ENCODE measurements at places on chromosomes 2 and 18.

DNA sequence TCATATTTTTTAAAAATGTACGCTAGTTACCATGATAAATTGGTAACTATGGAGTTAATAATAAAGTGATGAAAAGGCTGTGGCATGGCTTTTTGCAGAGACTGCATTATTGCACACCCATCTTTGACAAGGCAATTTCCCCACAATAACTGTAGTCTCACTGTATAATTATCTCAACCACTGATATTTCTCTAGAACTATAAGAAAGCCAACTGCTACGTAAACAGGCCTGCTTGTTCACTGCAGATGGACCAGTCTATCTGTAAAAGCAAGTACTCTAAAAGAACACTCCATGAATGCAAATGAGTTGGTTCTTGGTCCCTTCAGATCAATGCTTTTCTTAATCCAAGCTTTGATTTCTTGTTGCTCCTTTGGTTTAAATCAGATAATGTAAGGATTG lies 218.7 kb downstream of the RBM43 start:
- no peak for DNase-seq

DNA sequence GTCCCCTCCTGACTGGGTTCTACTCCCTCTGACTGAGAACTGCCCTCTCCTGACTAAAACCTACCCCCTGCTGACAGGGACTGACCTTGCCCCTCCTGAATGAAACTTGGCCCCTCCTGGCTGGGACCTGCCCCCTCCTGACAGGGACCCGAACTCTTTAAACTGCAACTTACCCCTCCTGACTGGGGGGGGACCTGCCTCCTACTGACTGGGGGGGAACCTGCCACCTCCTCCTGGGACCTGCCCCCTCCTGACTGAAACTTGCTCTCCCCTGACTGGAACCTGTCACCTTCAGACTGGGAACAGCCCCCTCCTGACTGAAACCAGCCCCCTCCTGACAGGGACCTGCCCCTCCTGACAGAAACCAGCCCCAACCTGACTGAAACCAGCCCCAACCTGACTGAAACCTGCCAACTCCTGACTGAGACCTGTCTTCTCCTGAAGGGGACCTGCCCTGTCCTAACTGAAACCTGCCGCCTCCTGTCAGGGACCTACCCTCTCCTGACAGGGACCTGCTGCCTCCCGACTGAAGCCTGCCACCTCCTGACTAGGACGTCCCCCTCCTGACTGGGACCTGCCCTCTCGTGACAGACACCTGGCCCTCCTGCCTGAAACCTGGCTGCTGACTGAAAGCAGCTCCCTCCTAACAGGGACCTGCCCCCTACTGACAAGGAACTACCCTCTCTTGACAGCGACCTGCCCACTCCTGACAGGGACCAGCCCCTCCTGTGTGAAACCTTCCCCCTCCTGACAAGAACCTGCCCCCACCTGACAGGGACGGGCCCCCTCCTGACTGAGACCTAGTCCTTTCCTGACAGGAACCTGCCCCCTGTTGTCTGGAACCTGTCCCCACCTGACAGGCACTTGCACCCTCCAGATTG lies 87.1 kb downstream of the PXDN start:
- no peak for DNase-seq

DNA sequence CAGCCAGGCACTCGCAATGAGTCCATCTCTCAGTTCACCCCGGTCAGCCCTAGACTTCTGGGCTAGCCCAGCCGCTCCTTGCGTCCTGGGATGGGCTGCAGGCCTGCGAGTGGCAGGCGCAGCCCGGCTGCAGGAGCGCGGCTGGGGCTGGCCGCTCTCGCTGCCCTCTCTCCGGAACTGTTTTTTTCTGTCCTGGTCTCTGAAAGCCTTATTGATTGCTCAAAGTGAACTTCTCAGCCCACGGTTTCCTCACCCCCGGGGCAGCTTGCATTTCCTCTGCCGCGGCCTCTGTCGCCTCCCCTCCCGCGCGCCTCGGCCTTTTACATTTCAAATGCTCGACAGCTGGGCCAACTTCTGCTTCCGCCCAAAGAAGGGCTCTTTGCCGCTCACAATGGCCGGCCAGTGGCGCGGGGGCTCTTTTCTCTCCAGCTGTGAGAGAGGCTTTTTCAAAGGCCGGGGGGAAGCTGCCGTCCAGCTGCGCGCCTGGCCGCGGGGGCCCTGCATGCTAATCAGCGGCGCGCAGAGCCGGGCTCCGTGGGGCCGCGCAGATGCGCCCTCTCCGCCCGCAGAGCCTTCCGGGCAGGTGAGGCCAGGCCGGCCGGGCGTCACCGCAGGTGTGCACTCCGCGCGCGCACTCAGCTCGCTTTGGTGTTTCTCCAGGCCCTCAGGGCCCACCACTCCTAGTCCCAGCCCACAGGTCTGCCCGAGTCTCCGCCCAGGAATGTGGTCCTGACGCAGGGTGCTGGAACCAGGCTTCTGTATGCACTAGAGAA lies 513.8 kb downstream of the RNF144A start:
- DNase-seq: peak; percentile 47

DNA sequence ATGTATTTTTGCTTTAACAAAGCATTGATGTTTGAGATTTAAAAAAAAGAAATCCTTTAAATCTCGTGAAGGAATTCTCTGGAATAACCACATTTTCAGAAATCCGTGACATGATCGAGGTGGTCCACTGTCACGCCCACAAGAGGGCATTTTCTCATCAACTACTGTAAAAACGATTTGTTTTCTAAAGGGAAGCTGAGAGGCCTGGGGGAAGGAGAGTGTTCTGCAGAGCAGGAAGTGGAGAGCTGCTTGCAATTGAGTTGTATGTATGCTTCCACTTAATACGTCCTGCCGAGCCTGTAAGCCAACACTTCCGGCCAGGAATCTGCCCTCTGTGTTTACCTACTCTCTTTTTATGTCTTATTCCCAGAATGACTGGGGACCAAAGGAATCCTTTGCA lies 19.4 kb downstream of the KLHL29 start:
- DNase-seq: peak; percentile 3

DNA sequence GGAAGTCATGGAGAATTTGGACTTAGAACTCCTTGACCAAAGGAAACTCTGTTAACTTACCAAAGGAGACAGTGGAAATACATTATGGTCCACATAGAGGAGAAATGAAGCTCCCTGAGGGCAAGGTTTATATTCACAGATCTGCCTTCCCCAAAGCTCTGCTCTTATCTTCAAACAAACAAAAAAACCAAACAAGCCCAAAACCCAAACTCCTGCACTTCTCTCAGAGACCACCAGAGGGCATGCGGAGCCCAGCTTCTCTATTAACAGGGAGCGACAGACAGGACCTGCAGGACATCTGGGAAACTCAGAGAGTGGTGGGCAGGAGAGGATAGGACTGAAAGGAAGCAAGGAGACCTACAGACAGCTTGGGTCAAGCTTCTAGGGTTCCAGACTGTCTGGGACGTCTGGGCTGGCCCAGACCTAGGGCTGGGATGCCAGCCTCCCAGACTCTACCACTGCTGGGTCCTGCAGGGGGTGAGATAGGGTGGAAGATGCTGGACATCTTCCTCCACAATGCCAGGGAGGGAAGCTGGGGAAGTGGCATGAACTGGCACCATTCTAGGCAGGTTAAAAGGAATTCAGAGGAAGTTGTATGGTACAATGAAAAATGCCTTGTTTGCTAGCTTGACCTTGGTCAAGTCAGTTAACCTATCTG lies 4.0 kb upstream of the WNT10A start:
- DNase-seq: peak; percentile 39

DNA sequence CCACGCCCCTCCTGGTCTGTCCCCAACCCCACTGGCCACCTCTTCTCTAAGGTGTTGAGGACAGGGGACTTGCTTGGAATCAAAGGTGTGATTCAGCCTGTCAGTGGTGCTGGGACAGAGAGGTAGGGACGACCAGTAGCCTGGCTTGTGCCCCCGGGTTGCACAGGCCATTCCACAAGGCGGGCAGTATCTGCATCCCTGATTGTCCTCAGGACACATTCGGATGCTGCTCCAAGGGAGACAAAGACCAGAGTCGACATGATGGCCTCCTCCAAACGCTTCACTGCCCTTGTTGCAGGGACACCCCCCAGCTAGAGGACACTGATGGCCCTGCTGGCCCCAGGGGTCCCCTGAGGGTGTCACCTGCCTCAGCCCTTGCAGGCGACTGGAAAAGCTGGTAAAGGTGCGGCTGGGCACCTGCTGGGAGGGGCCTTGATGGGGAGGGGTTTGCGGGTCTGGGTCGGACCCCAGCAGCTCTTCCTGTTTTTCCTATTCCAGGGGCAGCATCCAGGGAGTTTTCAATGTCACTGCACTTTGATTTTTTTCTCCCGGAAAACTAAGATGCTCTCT lies 98.0 kb downstream of the PTGR3 start:
- DNase-seq: no peak

GRCh38 chr2:240068193-240068592 lies 14.9 kb upstream of the OR6B3 start:
- no peak for DNase-seq

DNA sequence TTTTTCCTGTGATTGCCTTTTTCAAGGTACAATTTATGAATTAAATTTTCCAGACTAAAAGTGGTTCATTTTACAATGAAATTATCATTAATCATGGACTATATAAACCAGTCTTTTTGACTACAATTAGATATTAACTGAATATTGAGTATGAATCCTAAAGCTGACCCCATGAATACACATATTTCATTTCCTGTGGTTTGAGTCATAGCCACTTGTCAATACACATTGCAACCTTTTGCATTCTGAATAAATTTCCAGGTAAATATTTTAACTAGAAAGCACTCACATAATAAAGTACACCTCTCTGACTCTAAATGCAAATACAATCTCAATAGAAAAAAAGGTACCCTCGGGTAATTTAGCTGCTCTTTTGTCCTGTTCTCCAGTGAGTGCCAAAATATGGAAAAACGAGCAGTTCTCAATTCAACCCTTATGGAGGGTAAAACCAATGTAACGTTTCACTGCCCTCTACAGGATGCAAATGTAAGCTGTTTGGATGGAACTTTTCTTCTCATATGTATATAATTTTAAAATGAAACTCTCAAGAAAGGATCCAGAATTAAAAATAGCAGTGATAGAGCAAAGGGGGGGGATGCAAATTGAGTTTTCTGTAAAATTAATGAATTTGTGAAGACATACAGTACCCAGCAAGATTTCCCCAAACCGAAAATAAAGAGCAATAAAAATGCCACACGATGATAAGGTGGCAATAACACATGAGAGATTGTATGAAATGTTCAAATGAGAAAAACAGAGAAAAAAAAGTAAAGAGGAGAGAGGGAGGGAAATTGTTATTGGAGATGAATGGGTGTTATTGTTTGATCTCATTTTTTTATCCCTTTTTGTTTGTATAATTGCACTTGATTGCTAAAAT lies 1795.7 kb upstream of the PIK3C3 start:
- DNase-seq: no peak

- DNase-seq: peak; percentile 12
These were observed 40.8 kb upstream of the RPRM start for GRCh38 chr2:153519257-153519875.

DNA sequence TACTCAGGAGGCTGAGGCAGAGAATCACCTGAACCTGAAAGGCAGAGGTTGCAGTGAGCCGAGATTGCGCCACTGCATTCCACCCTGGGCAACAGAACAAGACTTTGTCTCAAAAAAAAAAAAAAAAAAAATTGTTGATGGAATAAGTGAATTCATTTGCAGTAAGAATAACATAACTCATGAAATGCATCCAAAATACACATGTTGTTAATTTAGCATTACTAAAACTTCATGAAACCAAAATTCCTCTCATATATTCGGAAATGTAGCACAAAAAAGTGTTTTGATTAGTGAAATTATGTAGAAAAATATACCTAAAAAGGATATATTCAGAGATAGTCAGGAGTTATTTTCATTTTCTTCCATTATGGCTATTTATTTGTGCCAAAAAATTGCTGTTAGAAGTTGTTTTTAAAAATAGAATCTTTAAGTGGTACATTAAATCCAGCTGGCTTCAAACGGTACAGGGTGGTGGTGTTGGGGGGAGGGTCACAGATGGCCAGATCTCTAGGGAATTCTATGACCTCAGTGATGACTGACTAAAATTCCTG lies 78.2 kb upstream of the UGP2 start:
- DNase-seq: no peak

DNA sequence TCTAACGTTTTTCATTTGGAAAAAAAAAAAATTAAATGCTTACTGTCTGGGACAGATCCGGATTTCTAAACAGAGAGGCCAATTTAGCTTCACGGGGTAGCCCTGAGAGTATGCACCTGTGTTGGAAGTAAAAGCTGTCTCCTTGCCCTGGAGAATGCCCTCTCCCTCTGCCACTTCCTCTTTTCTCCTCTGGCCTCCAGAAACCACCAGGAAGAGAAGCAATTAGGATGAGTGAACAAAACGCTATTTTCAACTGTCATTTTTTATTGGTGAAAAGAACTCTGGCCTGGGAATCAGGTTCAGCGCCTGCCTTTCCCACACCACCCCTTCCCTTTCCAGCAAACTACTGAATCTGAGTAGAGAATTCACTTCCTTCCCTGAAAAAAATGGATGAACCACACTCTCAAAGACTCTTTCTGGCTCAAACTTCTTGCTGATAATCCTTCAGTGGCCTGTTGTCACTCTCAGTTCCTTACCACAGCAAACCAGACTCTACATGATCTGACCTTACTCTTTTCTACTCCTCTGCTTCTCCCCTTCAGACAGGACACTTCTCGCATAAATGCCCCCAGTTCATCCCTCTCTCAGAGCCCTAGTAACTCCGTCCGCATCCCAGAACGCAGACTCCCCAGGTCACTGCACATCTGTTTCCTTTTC lies 29.8 kb downstream of the KLF7 start:
- peak; percentile 62 for DNase-seq

- no peak for DNase-seq
These were observed 160.3 kb upstream of the SIX2 start for GRCh38 chr2:45169339-45170190.

DNA sequence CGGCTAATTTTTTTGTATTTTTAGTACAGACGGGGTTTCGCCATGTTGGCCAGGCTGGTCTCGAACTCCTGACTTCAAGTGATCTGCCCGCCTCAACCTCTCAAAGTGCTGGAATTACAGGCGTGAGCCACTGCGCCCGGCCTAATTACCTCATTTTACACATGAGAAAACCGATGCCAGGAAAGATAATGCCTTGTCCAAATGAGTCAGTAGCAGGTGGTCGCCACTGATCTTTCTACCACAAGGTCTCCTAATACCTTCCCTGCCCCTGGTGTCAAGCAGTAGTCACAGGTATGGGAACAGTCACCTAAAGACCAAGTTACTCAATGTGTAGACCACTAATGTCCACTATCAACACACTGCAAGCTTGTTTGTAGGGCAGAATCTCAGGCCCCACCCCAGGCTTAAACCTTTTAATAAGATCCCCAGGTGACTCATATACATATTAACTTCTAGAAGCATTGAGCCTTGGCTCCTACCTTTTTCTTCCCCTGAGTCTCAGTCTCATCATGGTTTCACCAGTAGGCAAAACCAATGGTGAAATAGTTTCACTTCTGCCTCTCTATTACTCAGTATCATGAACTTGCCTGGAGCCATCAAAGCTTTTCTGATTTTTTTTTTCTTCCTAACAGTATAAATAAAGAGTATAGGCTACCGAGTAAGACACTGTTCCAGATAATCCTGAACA lies 6.9 kb upstream of the EPB41L5 start:
- DNase-seq: no peak

- no peak for DNase-seq
These were observed 37.8 kb upstream of the DNMT3A start for GRCh38 chr2:25379535-25379934.

- no peak for DNase-seq
These were observed 149.2 kb upstream of the VWC2L start for GRCh38 chr2:214261683-214262082.

- peak; percentile 82 for DNase-seq
These were observed 33.5 kb downstream of the LOXHD1 start for GRCh38 chr18:46623541-46623940.

All from bone marrow (tissue), 2 donors.